ENCODE measurements at places on chromosomes 6 and 20.

GRCh38 chr20:41049451-41049850, 20.8 kb downstream of the TOP1 start:
- DNase-seq, result peak; percentile 6

- no peak for DNase-seq
Measured at GRCh38 chr6:16028966-16029365, 99.9 kb upstream of the MYLIP start.

GRCh38 chr6:25042984-25043725, 107.4 kb upstream of the RIPOR2 start:
- no peak for DNase-seq

DNA sequence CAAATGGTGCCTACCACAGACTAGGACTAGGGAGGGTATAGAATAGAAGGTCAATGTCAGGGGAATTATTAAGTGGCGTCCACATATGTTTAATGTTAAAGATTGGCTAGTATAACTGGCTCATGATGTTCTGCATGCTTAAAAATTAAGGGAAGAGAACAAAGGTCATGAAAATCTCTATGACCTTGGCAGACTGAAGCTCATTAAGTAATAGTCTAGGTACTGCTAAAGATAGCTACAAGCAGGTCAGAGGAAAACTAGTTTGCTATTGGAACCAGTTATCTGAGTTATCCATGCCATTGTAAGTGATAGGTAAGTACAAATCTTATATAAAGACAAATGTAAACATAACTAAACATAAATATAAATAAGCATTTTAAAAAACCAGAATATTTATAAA, 32.9 kb upstream of the PRSS35 start:
- DNase-seq, result no peak

DNA sequence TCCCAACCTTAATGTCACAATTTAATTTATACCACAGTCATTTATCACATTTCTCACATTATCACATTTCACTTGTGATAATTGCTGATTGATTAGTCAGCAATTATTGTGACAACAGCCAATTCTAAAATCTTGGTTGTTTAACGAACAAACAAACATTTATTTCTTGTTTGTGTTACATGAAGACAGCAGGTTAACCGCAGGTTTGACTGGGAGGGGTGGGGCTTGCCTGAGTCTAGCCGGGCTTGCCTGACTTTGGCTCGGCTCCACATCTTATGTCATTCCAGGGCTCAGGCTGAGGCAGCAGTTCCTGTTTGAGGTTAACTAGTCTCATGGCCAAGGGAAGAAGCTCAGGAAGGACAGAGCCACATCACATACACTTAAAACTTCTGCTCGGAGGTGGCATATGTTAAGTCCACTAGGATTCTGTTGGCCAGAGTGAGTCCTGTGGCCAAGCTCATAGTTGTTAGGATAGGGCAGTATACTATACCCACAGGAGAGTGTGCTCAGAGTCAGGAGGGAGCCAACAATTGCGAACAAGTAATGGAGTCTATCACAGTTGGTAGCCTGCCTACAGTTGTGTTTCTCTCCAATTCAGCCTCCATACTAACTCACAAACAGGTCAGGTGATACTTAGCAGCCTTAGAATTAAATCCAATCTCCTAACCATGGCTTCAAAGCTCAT, 90.0 kb upstream of the IFNGR1 start:
- no peak for DNase-seq

DNA sequence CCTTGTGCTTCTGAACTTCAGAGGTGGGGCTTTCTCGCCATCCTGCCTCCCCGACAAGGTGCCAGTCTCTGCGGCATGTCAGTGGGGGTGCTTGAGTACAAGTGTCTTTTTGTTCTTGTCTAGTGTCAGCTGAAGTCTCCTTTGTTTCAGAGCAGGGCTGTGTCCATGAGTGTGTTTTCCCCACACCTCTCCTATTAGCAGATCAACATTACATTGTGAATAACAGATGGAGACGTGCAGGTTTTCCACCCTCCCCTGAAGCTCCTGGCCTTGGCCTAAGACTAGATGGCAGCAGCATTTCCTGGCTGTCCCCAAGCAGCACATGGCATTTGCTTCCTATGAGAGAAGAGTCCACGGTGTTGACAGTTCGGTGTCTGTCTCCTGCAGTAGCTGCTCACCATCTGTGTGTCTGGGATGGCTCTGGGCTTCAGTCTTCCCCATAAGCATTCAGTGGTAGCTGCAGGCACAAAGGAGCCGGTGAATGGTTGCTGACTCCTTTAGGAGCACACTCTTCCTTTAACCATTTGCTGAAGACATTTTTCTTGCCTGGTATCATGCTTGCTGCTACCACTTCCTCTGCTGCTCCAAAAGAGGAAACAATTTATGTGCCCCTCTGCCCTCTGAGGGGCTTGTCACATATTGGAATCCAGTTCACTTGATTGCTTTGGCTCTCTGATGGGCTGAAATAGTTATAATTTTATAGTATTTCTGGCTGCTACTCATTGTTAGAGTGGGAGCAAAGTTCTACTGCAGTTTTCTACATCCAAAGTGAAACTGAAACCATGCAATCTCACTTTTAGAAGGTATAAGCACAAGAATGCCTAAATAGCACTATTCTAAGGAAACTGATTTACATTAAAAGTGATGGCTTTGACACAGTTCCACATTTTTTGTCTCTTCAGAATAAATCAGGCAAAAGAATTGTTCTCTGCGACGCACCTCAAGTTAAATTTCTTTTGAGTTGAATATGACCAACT, 913.0 kb downstream of the C6orf118 start:
- no peak for DNase-seq

DNA sequence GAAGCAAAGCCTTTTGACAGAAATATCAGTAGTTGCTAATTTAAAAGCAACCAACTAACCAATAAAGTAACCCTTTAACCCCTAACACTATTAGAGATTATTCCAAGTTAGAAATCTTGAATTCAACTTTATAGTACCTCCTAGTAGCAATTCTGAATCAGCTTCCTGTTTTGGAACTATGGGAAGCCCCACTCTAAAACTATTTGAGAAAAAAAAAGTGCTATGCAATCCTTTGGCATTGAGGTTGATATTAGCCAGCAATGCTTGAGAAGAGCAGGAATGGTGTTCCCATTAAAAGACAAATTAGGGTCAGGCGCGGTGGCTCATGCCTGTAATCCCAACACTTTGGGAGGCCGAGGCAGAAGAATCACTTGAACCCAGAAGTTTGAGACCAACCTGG, 306.2 kb upstream of the ZFP64 start:
- no peak for DNase-seq

DNA sequence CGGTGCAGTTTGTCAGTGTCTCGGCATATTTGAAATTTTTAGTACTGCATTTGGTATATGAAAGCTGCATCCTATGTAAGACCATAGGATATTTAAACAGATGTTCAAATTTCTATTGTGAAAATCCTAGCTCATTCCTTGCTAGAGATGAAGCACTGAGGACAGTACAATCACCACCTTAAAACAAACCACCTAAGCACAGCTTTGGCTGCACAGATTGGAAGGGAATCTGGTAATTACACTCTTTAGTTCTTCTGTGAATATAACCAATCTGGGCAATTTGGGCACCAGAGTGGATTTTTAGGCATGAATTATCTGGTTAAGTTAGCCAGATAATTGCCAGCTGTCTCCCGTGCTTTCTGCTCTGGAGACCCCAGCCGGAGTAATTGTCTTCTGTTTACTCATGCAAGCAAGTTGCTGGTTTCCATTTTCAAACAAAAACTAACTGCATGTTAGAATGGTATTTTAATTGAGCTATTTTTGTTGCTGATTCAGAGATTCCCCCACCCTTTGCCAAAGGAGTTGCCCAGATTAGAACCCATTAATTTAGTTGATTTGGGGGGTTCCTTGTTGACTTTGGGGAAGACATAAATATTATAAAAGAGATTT, 36.9 kb downstream of the E2F3 start:
- no peak for DNase-seq

Data from NCI-H187 (cell line).